ENCODE measurements at places on chromosomes 7 and 10.

- DNase-seq, result no peak
Measured at GRCh38 chr10:3691482-3691881, 93.5 kb downstream of the KLF6 start.

- no peak for DNase-seq
Measured at GRCh38 chr10:24378126-24378920, 169.4 kb downstream of the KIAA1217 start.

GRCh38 chr10:116437076-116437692 is 9.5 kb downstream of the PNLIPRP3 start:
- DNase-seq, result no peak

GRCh38 chr10:1712314-1712713 is 25.0 kb downstream of the ADARB2 start:
- no peak for DNase-seq

Data from stimulated activated CD4-positive, alpha-beta T cell treated with anti-CD3 and anti-CD28 coated beads, Interleukin-2, amount 100 ng/mL, for 24 hours (primary cell).